Kidney epithelial cell (primary cell): ENCODE measurements at places on chromosomes 5 and 9. TPM values are rescaled to one million over a fixed set of nuclear protein-coding genes. Genes with fewer than 3 reads are reported as not detected.

DNA sequence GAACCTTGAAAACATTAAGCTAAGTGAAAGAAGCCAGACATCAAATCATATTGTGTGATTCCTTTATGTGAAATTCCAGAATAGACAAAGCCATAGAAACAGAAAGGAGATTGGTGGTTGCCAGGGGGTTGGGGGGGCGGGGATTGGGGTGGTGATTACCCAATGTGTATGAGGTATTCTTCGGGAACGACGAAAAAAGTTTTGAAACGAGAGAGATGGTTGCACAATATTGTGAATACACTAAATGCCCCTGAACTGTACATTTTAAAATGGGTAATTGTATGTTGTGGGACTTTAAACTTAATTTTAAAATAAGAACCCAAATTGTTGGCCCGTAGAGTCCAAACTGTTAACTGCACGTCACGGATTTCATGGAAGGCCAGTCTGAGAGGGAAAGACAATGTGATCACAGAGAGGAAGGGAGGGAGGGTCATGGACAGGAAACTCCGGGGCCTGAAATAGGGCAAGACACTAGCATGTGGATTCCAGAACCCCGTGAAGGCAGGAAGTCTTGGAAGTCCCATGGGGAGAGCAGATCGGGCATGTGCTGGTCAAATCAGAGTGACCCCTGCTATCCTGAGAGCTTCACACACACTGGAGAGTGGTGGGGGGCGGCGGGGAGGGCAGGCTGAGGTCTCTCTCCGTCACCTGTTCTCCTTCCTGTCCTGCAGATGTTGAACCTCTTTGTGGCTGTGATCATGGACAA, 218.4 kb downstream of the CACNA1B start:
- no peak for DNase-seq

The TPM2 gene
- total RNA-seq, result 68.9 and 77.1 TPM in 2 replicates

GRCh38 chr5:116315531-116315930, 230.7 kb downstream of the COMMD10 start:
- DNase-seq, result no peak

DNA sequence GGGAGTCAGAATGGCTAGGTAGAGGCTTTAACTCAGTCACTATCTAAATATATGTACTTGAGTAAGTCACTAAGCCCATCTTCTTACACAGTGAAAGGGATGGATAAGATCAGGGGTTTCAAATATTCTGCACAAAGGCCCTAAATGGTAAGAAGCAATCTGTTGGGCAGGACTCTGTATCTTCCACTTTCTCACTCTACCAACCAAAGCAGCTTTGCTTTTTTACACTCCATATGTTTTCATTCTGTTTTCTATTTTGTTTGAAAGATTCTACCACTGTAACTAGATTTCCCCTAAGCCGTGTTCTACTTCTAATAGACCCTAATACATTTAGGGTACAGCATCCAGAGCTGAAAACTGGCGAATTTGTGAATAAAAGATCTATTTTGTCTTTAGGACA, 477.5 kb upstream of the NMUR2 start:
- no peak for DNase-seq
